Colonic mucosa (tissue), 4 donors: ENCODE measurements at places on chromosomes 4 and X. TPM values are rescaled to one million over a fixed set of nuclear protein-coding genes. Genes with fewer than 3 reads are reported as not detected.

The CENPE gene
- total RNA-seq: 9.8 TPM

- no peak for DNase-seq
These were observed 22.5 kb downstream of the RWDD4 start for GRCh38 chr4:183636503-183636902.

DNA sequence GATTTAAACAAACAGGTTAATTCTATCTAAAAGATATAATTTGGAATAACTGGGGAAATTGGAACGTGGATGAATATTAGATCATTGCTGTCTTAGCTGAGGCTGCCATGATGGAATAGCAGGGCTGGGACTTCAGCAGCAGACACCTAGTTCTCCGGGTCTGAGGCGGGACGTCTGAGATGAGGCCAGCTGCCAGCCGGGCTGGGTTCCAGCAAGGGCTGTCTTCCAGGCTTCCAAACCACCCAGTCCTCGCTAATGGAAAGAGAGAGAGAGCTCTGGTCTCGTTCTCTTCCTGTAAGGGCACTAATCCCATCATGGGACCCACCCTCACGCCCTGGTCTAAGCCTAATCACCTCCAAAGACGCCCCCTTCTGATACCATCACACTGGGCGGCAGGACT, 85.7 kb downstream of the ADRA2C start:
- DNase-seq: no peak

DNA sequence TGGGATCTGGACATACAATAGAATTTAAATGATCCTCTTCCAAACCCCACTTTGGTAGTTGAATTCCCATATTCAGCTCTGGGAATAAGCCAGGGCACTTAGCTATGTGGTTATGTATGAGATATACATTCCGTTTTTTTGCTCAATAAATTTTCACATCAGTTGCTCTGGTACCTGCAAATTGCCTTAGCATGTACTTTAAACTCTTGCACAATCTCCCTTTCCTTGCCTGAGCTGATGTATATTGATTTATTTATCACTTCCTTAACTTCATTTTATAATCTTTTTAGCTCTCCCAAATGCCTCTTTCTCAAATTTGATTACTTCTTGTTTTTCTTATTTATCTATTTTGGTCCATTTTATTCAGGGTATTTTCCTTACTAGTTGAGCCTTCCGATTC, 90.1 kb upstream of the AGA start:
- no peak for DNase-seq

The HEPH gene
- total RNA-seq: 143 TPM

GRCh38 chrX:24149351-24150050, at the start of gene ZFX:
Gene ZFX, plus strand, starts transcription at chrX:24149729. Its CDS starts 23,014 bp downstream, at chrX:24172743.
- DNase-seq: peak; percentile 76

DNA sequence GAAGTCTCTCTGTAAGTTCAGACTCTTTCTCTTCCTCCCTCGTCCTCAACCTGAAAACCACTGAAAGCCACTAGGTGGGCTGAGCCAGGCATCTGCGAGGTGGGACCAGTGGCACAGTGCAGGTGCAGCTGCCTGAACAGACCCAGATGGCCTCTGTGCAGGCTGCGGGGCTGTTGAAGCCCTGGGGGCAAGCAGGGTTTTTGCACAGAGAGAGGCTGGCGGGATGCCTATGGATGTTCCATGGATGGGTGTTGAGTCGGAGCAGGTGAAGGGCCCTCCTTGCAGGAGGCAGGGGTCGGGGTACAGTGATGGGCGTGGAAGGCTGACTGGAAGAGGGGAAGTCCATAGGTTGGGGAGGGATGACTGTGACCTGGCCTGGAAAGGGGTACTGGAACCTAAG, 350.2 kb upstream of the FAT1 start:
- DNase-seq: no peak

GRCh38 chr4:6272863-6273660, 3.4 kb downstream of the WFS1 start:
- DNase-seq: no peak

DNA sequence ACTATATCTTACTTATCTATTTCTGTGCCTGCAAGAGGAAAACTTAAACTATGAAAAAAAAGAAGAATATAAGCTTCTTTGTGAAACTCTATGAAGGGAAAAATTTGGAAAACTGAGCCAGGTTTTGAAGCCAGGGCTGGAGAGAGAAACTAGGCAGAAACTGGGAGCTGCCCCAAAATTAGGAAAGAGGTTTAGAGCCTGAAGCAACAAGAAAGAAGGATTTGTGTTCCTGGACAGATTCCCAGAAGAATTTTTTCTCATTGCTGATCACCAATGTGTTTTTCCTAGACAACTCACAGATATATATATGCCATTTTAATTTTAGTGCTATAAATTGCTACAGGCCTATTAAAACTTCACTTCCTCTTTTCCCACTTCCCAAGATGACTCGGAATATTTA, 245.0 kb upstream of the GEMIN8 start:
- no peak for DNase-seq

GRCh38 chr4:85514117-85514516, 39.2 kb downstream of the ARHGAP24 start:
- no peak for DNase-seq

GRCh38 chrX:119190831-119191230, 45.3 kb upstream of the PGRMC1 start:
- no peak for DNase-seq

DNA sequence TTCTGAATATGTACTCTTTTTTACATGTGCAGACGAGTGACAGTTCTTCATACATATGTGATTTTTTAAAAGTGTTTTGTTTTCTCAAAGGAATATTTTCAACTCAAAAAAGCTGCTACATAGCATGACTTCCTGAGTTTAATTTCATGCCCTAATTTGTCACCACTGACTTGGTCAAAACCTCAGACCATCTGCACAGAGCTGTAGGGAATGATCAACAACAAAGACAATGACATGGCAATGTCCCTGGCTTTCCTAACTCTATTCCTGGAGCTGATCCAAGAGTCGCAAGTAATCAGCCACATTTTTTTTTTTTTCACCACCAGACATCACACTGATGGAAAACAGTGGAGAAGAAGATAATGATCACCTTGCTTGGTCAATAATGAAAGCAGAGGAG, 97.7 kb downstream of the TMA16 start:
- no peak for DNase-seq

The SLC10A6 gene
- 0.58 TPM for total RNA-seq

- DNase-seq: no peak
These were observed 9.0 kb downstream of the PDGFC start for GRCh38 chr4:156962528-156962974.

The ARHGAP36 gene
- 0.66 TPM for total RNA-seq

DNA sequence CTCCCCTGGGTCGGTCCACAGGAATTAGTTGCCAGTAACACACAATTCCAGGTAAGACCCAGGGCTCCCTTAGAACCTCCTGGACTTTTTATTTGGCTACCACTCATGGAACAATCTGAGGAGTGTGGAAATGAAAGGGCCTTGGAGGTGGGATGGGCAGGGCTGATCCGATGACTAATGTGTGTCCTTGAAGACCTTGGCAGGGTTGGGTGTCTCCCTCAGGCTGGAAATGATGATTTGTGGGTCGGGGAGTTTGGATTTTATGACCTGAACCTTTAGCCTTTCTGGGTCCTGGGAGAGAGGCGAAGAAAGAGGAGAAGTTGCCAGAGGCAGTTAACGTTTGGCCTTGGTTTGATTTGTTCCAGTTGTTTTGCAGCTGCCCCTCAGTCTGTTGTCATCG, 425.0 kb downstream of the MID1IP1 start:
- peak; percentile 37 for DNase-seq

DNA sequence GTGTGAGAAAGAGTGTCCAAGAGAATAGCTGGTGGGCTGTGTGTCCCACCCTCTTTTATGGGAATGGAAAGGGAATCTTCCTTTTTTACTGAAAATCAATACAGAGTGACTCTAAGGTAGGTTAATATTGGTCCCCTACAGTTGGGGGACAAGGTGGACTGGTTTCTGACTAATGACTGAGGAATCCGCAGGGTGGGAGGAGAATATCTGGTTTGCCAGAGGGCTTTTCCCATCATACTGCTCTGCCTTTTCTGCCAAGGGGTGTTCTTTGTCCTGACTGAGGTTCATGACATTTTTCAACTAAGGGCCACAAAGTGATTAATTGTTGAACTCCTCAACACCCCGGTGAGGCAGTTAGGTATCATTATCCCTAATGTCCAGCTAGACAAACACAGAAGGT, 261.6 kb downstream of the SPATA18 start:
- DNase-seq: no peak

- no peak for DNase-seq
These were observed 1011.7 kb upstream of the PCDH7 start for GRCh38 chr4:29708473-29708872.

The PCDH10 gene
- total RNA-seq: 0.37 TPM

The GAGE12E gene
- total RNA-seq: not detected

- no peak for DNase-seq
These were observed 5.5 kb downstream of the SPRY1 start for GRCh38 chr4:123402121-123402465.

GRCh38 chr4:125750828-125751466, 436.2 kb downstream of the FAT4 start:
- DNase-seq: no peak

GRCh38 chr4:11418610-11419009, 10.1 kb downstream of the HS3ST1 start:
- no peak for DNase-seq

The RPS6KA3 gene
- total RNA-seq: 77.0 TPM

DNA sequence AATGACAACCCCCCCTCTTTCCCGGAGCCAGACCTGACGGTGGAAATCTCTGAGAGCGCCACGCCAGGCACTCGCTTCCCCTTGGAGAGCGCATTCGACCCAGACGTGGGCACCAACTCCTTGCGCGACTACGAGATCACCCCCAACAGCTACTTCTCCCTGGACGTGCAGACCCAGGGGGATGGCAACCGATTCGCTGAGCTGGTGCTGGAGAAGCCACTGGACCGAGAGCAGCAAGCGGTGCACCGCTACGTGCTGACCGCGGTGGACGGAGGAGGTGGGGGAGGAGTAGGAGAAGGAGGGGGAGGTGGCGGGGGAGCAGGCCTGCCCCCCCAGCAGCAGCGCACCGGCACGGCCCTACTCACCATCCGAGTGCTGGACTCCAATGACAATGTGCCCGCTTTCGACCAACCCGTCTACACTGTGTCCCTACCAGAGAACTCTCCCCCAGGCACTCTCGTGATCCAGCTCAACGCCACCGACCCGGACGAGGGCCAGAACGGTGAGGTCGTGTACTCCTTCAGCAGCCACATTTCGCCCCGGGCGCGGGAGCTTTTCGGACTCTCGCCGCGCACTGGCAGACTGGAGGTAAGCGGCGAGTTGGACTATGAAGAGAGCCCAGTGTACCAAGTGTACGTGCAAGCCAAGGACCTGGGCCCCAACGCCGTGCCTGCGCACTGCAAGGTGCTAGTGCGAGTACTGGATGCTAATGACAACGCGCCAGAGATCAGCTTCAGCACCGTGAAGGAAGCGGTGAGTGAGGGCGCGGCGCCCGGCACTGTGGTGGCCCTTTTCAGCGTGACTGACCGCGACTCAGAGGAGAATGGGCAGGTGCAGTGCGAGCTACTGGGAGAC, 1.6 kb downstream of the PCDH10 start:
- no peak for DNase-seq

GRCh38 chrX:73847100-73847499, 284.1 kb downstream of the CHIC1 start:
- no peak for DNase-seq

The GLUD2 gene
- total RNA-seq: 0.74 TPM

DNA sequence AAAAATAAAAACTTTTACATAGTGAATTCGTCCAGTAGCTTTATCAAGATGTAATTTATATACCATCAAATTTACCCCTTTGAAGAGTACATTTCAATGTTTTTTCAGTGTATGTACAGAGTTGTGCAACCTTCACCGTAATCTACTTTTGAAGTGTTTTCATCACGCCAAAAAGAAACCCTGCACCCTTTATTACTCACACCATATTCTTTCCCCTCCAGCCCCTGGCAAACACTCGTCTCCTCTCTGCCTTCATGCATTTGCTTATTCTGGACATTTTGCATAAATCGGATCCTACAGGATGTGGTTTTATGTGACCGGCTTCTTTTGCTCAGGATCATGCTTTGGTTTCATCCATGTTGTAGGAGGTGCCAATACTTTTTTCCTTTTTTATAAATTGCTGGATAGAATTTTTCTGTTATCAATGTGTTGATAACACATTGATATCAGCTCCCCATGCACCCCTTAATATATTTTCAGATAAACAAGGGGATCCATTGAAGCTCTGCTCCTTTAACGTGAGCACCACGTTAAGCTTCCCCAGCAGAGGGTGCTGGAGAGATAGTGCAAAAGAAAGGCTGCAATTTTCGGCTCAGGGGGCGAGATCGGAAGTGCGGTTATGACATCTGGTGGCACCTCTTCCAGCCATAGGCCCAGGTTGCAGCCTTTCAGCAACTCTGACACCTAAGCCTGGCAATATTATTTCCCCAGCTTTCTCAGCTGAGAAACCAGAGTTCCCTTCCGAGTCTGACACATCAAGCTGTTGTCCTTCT, 100.1 kb upstream of the VCX3B start:
- DNase-seq: no peak

GRCh38 chr4:147658501-147658900, 25.5 kb downstream of the PRMT9 start:
- no peak for DNase-seq

- DNase-seq: no peak
These were observed 669.2 kb upstream of the AADAT start for GRCh38 chr4:170758988-170759387.

GRCh38 chr4:171433674-171434073, 379.5 kb upstream of the GALNTL6 start:
- no peak for DNase-seq

The TMEM31 gene
- total RNA-seq: not detected

DNA sequence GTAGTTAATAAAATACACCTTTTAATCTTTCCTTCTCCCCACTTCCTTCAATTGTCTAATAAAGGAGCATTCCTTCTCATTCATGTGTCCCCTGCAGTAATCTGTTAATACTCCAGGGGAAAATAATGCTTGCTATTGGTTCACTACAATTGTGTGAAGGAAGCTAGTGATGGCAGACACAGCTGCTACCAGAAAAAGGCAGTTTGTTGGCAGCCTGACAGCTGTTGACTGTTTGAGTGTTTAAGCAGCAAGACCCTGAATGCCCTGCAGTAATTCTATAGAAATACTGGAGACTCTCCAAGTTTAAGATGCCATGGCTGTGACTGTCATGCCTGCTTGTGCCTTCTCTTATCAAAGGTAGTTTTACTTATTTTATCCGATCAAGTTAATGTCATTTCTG, 359.5 kb downstream of the C4orf33 start:
- DNase-seq: no peak

DNA sequence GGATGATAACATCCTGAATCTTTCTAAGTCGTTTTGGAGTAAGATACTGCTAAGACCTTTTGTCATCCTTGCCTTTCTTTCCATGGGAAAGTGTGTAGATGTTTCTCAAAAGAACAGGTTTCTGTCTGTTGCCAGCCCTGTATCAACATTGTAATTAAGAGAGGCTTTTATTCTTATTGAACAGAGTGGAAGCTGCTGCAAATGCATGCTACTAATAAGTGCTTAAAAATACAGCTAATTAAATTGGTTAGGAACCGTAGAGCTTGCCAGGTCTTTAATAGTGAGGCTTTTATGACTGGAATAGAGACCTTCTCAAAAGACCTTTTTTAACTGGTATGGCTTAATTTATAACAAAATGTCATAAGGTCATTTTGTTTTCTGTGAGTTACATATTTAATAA, 34.4 kb downstream of the INTU start:
- no peak for DNase-seq

The SHOX gene
- 0.12 TPM for total RNA-seq

The PPP1R2C gene
- total RNA-seq: not detected

GRCh38 chrX:136039968-136040367, 54.7 kb downstream of the SLC9A6 start:
- no peak for DNase-seq

The DIPK2B gene
- total RNA-seq: 2.5 TPM

- DNase-seq: no peak
These were observed 139.3 kb upstream of the FRMPD4 start for GRCh38 chrX:11998944-11999343.
